ENCODE measurements at places on chromosomes 16 and 17.

- no peak for DNase-seq
Measured at GRCh38 chr16:83964684-83965443, 3.2 kb upstream of the NECAB2 start.

DNA sequence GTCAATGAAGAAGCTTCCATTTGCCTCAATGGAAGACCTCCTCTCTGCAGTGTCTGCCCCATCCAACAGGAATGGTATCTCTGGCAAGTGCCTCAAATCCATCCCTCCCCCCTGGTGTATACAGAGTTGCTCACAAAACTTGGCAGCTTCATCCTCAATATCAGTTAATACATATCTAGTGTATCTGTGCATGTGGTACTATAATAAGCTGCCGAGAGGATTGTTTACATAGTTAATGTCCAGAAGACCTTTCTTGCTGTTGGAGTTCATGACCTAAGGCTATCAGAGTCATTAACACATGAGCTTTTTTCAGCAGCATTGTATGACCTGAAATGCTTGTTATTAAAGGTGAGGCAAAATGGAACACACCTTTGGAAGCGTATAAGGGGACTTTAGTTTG lies 14.0 kb upstream of the RASL10B start:
- DNase-seq = no peak

DNA sequence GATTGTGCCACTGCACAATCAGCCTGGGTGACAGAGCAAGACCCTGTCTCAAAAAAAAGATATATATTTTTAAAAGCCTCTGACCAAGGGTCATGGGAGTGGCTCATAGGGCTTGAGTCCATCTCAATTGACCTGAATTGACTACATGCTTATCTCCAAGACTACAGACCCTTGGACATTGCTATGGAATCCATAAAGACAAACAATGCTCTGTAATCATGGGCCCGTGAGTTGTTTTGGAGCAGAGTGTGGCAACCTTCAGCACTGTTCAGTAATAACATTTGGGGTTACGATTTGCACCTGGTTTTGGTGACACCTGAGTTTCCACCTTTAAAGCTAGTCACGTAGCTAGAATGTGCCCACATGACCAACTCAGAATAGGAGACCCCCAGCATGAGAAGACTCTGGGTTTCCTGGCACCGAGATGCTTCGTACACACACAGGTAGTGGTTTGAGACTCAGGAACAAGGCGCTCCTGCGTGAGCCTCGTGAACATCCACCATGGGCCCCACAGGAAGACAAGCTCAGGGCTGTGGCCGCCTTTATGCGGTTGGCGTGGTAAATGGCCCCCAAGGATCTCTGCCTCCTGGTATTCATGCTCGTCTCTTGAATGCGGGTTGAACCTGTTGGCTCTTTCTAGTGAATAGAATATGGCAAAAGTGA lies 66.6 kb upstream of the RPH3AL start:
- DNase-seq = no peak

- no peak for DNase-seq
Measured at GRCh38 chr17:77444984-77445759, 304.4 kb downstream of the SEC14L1 start.

GRCh38 chr16:57802341-57803133 lies at the start of gene KIFC3:
Gene KIFC3 (minus strand): TSS chr16:57802491. CDS start chr16:57798243, 4,248 bp downstream.
- peak; percentile 77 for DNase-seq

GRCh38 chr17:2943981-2944380 lies 119.4 kb downstream of the OR1D5 start:
- DNase-seq = no peak

DNA sequence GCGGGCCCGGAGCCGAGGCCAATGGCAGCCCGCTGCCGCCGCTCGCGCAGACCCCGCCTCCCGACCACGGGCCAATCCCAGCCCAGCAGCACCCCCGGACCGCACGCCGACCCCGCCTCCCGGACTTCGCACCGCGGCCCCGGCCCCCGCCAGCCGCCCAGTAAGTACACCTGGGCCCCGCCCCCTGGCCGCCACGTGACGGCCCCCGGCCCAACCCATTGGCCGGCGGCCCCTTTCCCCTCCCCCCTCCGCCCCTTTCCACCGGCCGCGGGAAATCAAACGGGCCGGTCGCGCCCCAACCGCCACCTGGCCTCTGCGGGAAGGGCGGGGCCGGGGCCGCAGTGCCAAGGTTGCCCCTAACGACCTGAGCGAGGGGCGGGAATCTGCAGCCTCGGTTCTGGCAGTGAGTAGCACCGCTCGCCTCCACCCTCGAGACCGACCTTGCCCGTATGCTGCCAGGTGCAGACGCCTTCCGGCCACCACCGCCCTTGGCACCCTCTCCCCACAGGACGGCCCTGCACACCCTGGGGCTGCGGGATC lies at the start of gene YBX2:
TSS of gene YBX2 (minus strand) at position 26 of the 540 bp plus-strand sequence. CDS start 139 bp downstream, outside the sequence.
- peak; percentile 46 for DNase-seq

DNA sequence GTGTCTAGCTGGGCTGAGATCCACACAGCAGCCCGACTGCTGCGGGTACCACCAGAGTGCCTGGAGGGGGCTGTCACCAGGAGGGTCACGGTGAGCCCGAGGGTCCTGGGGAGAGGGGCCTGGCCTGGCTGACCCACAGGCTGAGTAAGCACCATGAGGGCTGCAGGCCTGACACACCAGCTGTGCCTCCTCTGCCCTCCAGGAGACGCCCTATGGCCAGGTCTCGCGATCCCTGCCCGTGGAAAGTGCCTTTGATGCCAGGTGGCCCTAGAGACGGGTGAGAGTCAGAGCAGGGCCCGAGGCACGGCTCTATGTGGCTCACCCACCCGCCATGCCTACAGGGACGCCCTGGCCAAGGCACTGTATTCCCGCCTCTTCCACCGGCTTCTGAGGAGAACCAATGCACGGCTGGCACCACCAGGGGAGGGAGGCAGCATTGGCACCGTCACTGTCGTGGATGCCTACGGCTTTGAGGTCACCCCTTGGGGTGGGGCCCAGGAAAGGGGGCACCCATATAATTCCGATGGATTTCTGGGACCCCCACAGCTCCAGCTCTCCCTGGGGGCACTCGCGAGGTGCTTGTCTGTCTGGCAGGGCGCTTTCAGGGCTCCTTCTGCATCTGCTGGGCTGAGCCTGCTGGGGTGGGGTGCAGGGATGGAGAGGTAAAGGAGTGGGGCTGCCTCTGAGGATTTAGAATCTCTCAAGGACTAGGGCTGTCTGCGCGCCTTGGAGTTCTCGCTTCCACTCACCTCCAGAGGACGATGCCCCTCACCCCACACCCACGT lies 7.1 kb downstream of the MYO15B start:
- no peak for DNase-seq

DNA sequence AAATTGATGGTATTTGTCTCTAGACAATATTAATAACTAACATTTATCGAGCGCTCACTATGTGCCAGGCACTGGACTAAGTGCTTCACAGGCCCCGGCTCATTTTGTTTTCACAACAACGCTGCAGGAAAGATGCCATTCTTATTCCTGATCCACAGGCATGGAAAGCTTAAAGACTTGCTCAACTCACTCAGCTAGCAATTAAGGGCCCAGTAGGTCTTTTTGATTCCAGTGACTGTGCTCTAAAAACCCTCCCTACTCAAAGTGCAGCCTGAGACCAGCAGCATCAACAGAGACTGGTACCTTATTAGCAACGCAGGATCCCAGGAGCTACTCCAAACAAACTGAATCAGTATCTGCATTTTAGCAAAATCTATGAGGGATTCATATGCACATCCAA lies 35.3 kb downstream of the CUEDC1 start:
- DNase-seq = no peak

DNA sequence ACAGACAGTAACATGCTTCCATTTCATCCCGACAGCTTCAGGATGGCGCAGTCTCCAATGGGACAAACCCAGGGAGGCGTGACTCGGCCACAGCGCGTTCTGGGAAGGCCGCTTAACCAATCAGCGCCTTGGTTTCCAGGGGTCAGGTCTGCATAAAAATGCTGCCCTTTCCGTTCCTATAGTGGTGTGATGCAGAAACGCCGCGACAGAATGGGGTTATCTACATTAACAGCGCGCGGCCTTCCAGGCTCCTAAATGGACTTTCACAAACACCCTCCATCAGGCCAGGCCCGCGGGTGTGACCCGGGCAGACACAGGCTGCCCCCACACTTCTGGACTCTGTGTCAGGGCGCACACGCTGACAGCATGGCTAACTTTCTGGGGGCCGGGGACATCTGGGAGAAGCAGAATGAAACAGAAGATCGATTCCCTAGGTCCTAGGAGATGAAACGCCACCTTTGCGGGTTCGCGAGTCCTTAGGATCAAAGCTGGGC lies 792 bp downstream of the TMEM231 start:
- DNase-seq = peak; percentile 88

GRCh38 chr16:77211880-77212740 lies 12.9 kb downstream of the SYCE1L start:
- peak; percentile 93 for DNase-seq
